Mammary microvascular endothelial cell (primary cell): ENCODE measurements at places on chromosomes 7 and 10. TPM values are rescaled to one million over a fixed set of nuclear protein-coding genes. Genes with fewer than 3 reads are reported as not detected.

The ZCWPW1 gene
- 0.60 and 0.98 TPM in 2 replicates for total RNA-seq

The FRG2B gene
- not detected in 2 replicates for total RNA-seq

The THSD7A gene
- total RNA-seq = 2.8 and 4.0 TPM in 2 replicates

The MYH16 gene
- 0.64 and 0.67 TPM in 2 replicates for total RNA-seq

The ASB15 gene
- total RNA-seq = not detected in 2 replicates

The ACHE gene
- total RNA-seq = 0.54 and 0.67 TPM in 2 replicates

The RET gene
- 0.07 and 0.94 TPM in 2 replicates for total RNA-seq

The NME8 gene
- not detected in 2 replicates for total RNA-seq

The GRK5 gene
- total RNA-seq = 27.1 and 31.2 TPM in 2 replicates

The RPA3 gene
- 28.4 and 30.0 TPM in 2 replicates for total RNA-seq

The IQUB gene
- total RNA-seq = 0.69 TPM in 1 of 2 replicates, not detected in the other

The HOXA7 gene
- total RNA-seq = 11.9 and 13.6 TPM in 2 replicates

The LAMB4 gene
- total RNA-seq = 0.10 and 0.13 TPM in 2 replicates

The TMEM178B gene
- total RNA-seq = not detected in 2 replicates

The SLC39A12 gene
- not detected in 2 replicates for total RNA-seq

The AKAP9 gene
- 15.9 and 16.3 TPM in 2 replicates for total RNA-seq

The CPA2 gene
- not detected in 2 replicates for total RNA-seq

The HPSE2 gene
- total RNA-seq = under 0.01 and 0.05 TPM in 2 replicates

The CACNB2 gene
- total RNA-seq = not detected in 2 replicates

The ALOX5 gene
- total RNA-seq = not detected in 2 replicates

The PDCD4 gene
- 15.5 and 28.6 TPM in 2 replicates for total RNA-seq

The STMP1 gene
- total RNA-seq = 15.0 and 16.8 TPM in 2 replicates

The SNCG gene
- total RNA-seq = 77.7 and 80.4 TPM in 2 replicates

The FANK1 gene
- total RNA-seq = 0.54 and 1.9 TPM in 2 replicates

The RELN gene
- 25.9 and 27.9 TPM in 2 replicates for total RNA-seq

The HTR5A gene
- total RNA-seq = not detected in 2 replicates

The TMEM225B gene
- 0.15 TPM in 1 of 2 replicates, not detected in the other for total RNA-seq

The CPEB3 gene
- total RNA-seq = 0.73 and 1.0 TPM in 2 replicates

The CCL26 gene
- not detected in 2 replicates for total RNA-seq

The GPR146 gene
- total RNA-seq = 7.8 TPM in 2 replicates

The GSTO1 gene
- total RNA-seq = 454 and 515 TPM in 2 replicates

The HHEX gene
- 42.2 and 53.2 TPM in 2 replicates for total RNA-seq

The GTF2IRD1 gene
- 11.6 and 16.9 TPM in 2 replicates for total RNA-seq

The MINDY3 gene
- 23.1 and 24.0 TPM in 2 replicates for total RNA-seq

The PDZD7 gene
- total RNA-seq = 0.07 and 1.8 TPM in 2 replicates
